Osteoblast (primary cell): ENCODE measurements at places on chromosomes 2 and 18. TPM values are rescaled to one million over a fixed set of nuclear protein-coding genes. Genes with fewer than 3 reads are reported as not detected.

DNA sequence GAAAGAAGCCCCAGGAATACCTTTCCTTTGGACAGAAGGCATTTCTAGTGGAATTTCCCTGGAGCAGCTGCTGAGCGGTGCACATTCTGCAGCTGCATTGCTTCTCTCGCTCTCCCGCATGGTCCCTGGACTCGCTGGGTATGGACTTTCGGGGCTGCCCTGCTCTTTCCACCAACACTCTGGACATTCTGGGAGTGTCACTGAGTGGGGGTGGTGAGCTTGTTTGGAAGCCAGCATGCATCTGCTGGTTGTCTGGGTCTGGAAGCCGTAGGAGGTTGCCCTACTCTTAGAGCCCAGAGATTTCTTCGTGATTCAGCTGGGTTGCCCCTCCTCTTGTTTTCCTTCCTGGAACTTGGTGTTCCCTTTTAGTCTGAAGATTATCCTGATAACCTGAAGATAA lies 52.6 kb downstream of the TWIST2 start:
- H3K27me3 ChIP-seq: no peaks in the 10 kb centered on the region
- no peak overlapping the region for H3K27ac ChIP-seq
- H3K4me1 ChIP-seq: peaks cover 8% of the 10 kb centered on the region
- H3K36me3 ChIP-seq: no peaks in the 10 kb centered on the region
- peak; percentile 43 for DNase-seq

GRCh38 chr2:175462246-175462645 lies 280.7 kb upstream of the ATP5MC3 start:
- no peak for DNase-seq
- no peak overlapping the region for H3K27ac ChIP-seq
- no peaks in the 10 kb centered on the region for H3K27me3 ChIP-seq
- H3K36me3 ChIP-seq: no peaks in the 10 kb centered on the region
- no peak overlapping the region for H3K4me3 ChIP-seq
- no peaks in the 10 kb centered on the region for H3K4me1 ChIP-seq

DNA sequence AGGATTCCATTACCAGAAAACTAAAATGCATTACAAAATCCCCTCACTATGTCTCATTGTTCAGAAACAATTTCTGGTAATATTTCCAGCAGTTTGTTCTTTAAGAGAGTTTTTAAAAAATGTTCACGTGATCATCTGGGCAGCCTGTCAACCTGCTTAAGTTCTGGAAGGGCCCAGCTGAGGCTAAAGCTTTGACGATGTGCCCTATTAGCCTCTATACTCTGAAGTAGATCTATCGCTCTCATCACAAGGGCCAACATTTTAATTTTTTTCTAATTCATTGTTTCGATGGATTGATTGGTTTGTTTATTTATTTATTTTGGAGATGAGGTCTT lies 205.8 kb downstream of the PRKCE start:
- no peaks in the 10 kb centered on the region for H3K27me3 ChIP-seq
- no peak for DNase-seq
- H3K27ac ChIP-seq: no peak overlapping the region
- peaks cover 15% of the 10 kb centered on the region for H3K4me1 ChIP-seq
- H3K4me3 ChIP-seq: no peak overlapping the region

DNA sequence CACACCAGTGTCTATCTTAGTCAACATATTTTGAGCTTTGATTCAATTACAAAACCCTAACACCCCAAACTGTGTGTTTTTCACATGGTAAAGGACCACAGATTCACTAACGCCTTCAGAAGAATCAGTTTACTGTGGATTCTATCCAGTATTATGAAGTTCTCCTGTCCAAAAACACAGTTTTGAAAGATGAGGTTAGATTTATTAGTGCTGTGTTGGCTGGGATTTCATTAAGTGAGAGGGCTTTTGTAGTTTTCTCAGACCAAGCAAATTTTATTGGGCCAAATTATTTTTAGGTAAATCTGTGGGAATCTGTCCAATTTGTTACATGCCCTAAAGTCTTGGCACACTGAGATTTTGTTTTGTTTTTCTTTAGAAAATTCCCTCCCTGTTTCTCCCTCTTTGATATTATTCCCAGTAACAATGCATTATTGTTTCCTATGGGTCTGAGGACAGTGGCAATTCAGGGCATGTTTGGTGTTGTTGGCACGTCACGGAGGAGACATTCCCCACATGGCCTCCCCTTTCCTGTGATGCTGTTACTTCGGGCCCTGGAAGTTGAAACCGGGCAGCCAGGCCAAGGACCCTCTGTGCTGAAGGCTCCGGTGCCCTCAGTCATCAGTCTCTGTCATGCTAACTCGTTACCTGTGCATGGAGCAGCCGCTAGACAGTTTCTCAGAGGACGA lies 87.5 kb upstream of the ALKAL2 start:
- H3K4me3 ChIP-seq: no peak overlapping the region
- H3K27me3 ChIP-seq: no peaks in the 10 kb centered on the region
- no peaks in the 10 kb centered on the region for H3K36me3 ChIP-seq
- no peaks in the 10 kb centered on the region for H3K4me1 ChIP-seq
- DNase-seq: no peak

DNA sequence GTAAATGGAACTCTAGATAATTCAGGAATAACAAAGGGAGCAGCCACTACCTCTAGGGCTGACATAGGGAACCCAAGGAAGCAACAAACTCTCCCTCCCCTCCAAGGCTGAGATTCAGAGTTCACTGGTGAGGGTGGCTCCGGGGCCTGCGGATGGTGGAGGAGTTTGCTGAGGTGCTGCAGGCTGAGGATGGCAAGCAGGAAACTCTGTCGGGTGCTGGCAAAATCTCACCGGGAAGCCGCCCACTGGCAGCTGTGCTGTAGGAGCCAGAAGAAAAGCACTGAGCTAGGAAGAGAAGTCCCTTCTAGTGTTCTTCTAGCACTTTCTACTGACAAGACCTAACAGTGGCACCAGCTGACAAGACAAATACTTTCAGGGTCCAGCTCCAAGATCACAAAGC lies 12.5 kb upstream of the HAAO start:
- H3K4me3 ChIP-seq: no peak overlapping the region
- H3K27me3 ChIP-seq: no peaks in the 10 kb centered on the region
- H3K4me1 ChIP-seq: peaks cover 17% of the 10 kb centered on the region
- no peak overlapping the region for H3K27ac ChIP-seq
- no peak for DNase-seq
- H3K36me3 ChIP-seq: no peaks in the 10 kb centered on the region

DNA sequence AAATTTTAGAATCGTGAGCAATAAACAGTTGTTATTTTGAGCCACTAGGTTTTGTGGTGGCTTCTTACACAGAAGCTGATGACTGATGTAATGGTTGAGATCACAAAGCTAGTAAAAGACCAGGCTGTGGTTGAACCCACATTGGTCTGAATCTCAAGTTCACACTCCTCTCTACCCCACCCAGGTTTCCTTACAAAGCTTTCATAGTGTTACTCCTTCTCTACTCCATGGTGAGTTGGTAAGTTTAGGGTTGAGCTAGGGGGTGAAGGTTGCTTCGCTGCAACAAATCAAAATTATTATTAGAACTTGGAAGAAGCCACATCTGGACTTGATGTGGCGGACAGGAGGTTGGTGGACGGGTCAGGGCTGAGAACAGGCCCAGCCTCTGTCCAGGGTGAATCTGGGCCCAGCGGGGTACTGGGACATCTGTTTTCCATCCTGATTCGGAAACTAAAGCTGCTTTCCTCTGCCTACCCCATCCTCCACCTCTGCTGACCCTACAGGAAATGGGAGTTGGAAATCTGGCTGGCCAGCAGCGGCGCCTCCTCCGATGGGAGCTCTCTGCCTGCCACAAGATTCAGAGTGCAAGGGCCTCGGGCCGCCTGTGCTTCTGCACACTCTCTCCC lies 86.3 kb downstream of the ZFP36L2 start:
- peak; percentile 62 for DNase-seq
- no peak overlapping the region for H3K27ac ChIP-seq
- no peaks in the 10 kb centered on the region for H3K36me3 ChIP-seq
- H3K4me3 ChIP-seq: no peak overlapping the region
- no peaks in the 10 kb centered on the region for H3K27me3 ChIP-seq

GRCh38 chr2:95122197-95122551 lies 566 bp upstream of the MRPS5 start:
- H3K36me3 ChIP-seq: no peaks in the 10 kb centered on the region
- no peaks in the 10 kb centered on the region for H3K27me3 ChIP-seq
- DNase-seq: no peak
- no peak overlapping the region for H3K27ac ChIP-seq
- H3K4me3 ChIP-seq: peak overlapping the region; percentile 96

DNA sequence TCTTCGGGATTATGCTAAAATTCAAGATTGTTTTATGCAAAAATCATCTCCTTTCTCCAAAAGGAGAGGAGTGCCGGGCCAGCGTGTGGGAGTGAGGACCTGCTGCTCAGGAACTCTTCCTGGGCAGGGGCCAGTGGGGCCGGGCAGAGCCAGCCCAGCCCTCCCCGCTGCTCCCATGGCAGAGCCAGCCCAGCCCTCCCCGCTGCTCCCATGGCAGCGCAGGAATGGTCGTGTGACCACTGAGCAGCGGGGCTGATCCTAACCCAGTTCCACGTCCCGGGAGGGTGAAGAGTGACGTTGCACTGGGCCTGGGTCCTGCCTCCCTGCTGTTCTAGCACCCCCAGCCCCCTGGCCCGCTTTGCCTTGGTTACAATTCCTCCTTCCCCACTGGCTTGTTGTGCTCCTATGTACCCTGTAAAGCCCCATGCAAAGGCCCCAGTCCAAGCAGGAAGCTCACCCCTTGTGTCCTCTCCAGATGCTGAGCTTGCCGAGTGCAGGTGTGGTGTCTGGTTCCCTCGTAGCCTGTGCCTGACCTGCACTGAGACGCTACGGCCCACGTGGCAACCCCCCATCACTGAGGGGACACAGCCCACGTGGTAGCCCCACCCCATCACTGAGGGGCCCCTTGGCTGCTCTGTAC lies 11.4 kb upstream of the NEU4 start:
- H3K36me3 ChIP-seq: no peaks in the 10 kb centered on the region
- H3K4me3 ChIP-seq: no peak overlapping the region
- H3K4me1 ChIP-seq: no peaks in the 10 kb centered on the region
- peaks cover 16% of the 10 kb centered on the region for H3K27me3 ChIP-seq
- DNase-seq: peak; percentile 78

DNA sequence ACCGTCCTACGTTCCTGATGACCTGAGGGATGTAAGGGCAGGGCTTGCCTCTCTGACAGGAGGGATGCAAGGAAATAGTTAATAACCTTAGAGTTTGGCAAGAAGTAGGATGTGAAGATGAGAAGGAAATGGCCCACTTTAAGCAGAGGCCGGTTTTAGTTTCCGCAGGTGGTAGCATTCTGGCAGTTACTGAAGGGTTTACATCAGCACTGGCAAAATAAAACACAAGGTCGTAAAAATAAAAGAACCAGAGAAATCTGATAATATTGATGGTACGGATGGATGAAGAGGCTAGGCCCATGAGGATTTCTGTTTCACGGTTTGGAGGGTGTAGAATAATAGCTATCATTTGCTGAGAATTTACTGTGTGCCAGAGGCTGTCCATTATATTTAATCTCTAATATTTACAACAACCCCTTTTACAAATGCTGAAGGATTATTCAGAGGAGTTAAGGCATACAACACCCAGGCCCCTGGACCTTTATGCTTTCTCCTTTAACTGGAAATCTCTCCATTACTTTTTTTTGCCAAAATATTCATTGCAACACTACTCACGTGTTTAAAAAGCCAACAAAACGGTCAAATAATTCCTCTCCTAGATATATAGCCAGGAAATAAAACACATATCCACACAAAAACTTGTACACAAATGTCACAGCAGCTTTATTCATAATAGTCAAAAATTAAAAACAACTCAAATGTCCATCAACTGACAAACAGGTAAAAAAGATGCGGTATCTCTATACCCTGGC lies 28.5 kb downstream of the DAPL1 start:
- no peaks in the 10 kb centered on the region for H3K36me3 ChIP-seq
- no peak for DNase-seq
- no peak overlapping the region for H3K4me3 ChIP-seq
- no peak overlapping the region for H3K27ac ChIP-seq
- H3K4me1 ChIP-seq: peaks cover 10% of the 10 kb centered on the region

DNA sequence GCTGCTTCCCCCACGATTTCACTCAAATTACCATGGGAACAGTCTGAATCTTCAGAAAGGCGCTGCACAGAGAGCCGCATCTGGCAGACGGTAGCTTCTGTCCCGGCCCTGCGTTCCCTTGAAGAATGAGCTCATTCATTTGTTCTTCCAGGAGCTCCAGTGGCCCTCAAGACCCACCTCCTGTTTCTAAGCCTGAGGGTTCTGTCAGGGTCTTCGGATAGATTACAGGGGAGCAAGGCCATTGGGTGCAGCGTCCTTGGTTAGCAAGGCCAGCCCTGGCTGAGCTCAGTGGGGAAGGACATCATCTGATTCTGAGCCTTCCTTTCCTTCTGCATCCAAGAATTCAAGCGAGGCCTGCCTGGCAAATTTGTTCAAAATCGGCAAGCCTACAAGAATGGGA lies 111.9 kb downstream of the PDCL3 start:
- H3K27me3 ChIP-seq: peaks cover 6% of the 10 kb centered on the region
- DNase-seq: no peak
- no peaks in the 10 kb centered on the region for H3K36me3 ChIP-seq
- no peak overlapping the region for H3K4me3 ChIP-seq

GRCh38 chr2:188475945-188476344 lies 184.3 kb downstream of the GULP1 start:
- H3K4me3 ChIP-seq: no peak overlapping the region
- H3K27ac ChIP-seq: no peak overlapping the region
- no peak for DNase-seq
- H3K36me3 ChIP-seq: no peaks in the 10 kb centered on the region
- peaks cover 6% of the 10 kb centered on the region for H3K4me1 ChIP-seq

DNA sequence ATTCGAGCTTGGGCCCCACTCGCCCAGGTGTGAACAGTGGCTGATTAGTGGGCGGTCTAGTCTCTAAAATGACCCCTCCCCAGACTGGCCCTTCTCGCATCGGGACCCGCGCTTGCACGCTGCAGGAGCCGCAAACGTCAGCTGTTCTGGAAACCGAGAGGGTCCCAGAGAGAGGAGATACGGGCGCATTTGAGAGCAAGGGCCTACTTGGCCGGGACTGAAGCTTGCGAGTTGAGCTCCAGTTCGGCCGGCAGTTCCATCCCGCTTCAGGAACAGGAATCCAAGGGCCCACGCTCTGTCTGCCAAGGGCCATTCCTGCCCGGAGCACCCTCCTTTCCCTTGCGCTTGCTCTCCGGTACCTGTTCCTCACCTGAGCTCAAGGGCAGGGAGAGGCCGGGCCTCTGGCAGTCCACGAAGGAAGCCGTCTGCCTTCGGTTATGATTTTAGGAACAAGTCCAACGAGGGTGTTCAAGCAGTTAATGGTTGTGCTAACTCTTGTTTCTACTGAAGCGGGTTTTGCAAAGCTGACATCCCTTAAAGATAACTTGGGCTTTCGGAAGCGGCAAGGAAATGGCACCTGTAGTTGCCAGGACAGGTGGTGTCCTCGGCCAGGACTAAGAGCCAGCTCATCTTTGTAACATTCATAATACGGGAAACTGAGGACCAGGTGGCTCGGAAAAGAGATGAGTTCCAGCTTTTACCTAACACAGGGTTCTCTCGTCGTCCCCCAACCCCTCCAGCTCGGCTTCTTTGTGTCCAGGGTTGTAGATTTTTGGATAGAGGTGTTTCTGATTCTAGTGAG lies 3.9 kb upstream of the DLX1 start:
- H3K4me1 ChIP-seq: peaks cover 28% of the 10 kb centered on the region
- H3K4me3 ChIP-seq: no peak overlapping the region
- no peak overlapping the region for H3K27ac ChIP-seq

- H3K4me1 ChIP-seq: no peaks in the 10 kb centered on the region
- H3K27me3 ChIP-seq: peaks cover 36% of the 10 kb centered on the region
- H3K36me3 ChIP-seq: no peaks in the 10 kb centered on the region
- no peak overlapping the region for H3K27ac ChIP-seq
- no peak overlapping the region for H3K4me3 ChIP-seq
- DNase-seq: no peak
Observed at GRCh38 chr18:50563376-50563775, 3.5 kb downstream of the MAPK4 start.

CYRIA gene
- total RNA-seq: 1.8 and 2.2 TPM in 2 replicates

SLC14A1 gene
- 128 and 136 TPM in 2 replicates for total RNA-seq

CBLN2 gene
- under 0.01 TPM in 1 of 2 replicates, not detected in the other for total RNA-seq

SCN9A gene
- 1.8 and 2.1 TPM in 2 replicates for total RNA-seq

RAB3GAP1 gene
- total RNA-seq: 89.0 and 90.5 TPM in 2 replicates

C2orf66 gene
- total RNA-seq: under 0.01 and 0.36 TPM in 2 replicates
